ENCODE measurements at places on chromosomes 3 and 15. TPM values are rescaled to one million over a fixed set of nuclear protein-coding genes. Genes with fewer than 3 reads are reported as not detected.
A peak's percentile ranks its signal among the peaks of the same experiment; 100 is the strongest.

The KCNAB1 gene
- total RNA-seq = 0.83 TPM

The CCR3 gene
- not detected for total RNA-seq

The GOLGA6A gene
- 1.2 TPM for total RNA-seq

DNA sequence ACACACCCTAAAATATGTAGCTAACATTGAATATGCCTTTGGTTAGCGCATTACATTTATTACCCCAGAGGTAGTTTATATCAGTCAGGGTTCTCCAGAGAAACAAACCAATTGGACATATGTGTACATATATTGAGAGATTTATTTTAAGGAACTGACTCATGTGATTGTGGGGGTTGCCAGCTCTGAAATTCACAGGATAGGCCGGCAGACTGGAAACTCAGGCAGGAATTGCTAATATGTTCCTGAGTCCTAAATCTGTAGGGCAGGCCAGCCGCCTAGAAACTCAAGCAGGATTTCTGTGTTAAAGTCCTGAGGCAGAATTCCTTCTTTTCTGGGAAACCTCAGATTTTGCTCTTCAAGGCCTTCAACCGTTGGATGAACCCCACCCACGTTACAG lies 189.7 kb downstream of the CDIN1 start:
- no peaks in the 10 kb centered on the region for H3K4me1 ChIP-seq
- no peaks in the 10 kb centered on the region for H3K27me3 ChIP-seq
- no peak overlapping the region for H3K4me3 ChIP-seq
- no peaks in the 10 kb centered on the region for H3K36me3 ChIP-seq
- no peak for DNase-seq
- H3K27ac ChIP-seq = no peak overlapping the region

GRCh38 chr15:94610069-94610468 lies 378.7 kb downstream of the MCTP2 start:
- peak; percentile 45 for DNase-seq
- H3K4me3 ChIP-seq = no peak overlapping the region
- peaks cover 3% of the 10 kb centered on the region for H3K4me1 ChIP-seq
- no peaks in the 10 kb centered on the region for H3K27me3 ChIP-seq
- H3K27ac ChIP-seq = no peak overlapping the region

Measured in esophagus muscularis mucosa (tissue), 4 donors.